ENCODE measurements at places on chromosomes 3 and 15.

DNA sequence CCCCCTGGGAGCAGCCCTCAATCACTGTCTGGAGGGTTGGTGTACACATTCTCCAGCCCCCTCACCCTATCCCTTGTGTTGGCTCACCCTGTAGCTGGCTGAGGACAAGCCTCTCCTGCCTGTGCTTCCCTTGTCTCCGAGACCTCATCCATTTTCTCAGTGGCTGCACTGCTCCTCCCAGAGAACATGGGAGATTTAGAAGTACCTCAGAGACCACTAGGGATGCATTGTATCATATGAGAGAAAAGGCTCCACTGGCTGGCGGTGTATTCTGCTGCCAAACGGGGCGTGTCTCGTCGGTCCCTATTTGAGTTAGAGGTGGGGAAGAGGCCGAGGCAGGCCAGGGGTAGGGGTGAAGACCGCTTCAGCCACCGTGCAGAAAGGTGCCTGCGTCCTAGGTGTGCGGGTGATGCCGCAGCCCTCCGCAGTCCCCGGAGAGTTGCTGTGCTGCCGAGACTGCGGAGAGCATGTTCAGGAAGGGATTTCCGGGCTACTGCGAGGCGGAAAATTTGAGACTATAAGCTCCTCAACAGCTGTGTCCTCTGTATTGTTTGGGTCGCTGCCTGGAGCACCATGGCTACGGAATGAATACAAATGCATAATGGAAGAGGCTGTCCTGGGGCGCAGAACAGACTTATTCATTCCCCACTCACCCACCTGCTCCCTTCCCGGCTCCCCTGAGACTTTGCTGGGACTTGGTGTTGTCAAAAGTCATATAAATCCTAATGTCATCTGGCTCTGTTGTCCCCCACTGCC, 43.8 kb downstream of the SPSB4 start:
- no peak for DNase-seq

- no peak for DNase-seq
Measured at GRCh38 chr15:49309889-49310288, 113.2 kb upstream of the FGF7 start.

- no peak for DNase-seq
Measured at GRCh38 chr3:9552252-9552999, 1.2 kb downstream of the LHFPL4 start.

DNA sequence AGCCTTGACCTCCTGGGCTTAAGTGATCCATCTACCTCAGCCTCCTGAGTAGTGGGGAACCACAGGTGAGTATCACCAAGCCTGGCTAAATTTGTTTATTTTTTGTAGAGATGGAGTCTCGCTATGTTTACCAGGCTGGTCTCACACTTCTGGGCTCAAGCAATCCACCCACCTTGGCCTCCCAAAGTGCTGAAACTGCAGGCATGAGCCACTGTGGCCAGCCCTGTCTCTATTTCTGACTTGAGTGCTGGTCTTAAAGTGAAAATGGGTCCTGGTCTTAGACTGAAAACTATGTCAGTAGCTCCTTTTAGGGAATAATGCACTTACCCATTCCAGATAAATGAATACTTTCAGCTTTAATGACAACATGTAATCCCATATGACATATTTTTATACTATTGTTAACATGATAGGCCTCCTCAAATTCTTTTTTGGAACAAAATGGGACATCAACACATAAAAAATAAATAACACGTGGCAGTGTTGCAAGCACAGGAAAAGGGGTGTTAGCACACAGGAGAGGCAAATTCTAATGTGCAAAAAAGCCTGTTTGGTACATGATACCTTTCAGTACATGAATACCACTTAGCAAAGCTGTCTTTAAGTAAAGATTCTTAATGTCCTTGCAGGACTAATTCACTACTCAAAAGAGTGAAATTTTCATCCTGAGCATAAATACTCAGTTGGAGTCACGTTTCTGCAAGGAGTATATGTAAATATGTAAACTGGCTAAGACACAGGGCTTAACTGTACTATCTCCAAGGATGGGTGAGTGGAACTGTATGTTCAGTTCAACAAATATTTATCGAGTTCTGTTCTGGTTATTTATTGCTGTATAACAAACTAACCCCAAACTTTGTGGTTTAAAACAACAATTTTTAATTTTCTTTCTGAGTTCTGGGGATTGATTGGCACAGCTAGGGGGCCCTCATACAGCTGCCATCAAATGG, 194.7 kb downstream of the NR1D2 start:
- DNase-seq = no peak

GRCh38 chr3:164393171-164393570, 685.1 kb downstream of the SI start:
- no peak for DNase-seq

DNA sequence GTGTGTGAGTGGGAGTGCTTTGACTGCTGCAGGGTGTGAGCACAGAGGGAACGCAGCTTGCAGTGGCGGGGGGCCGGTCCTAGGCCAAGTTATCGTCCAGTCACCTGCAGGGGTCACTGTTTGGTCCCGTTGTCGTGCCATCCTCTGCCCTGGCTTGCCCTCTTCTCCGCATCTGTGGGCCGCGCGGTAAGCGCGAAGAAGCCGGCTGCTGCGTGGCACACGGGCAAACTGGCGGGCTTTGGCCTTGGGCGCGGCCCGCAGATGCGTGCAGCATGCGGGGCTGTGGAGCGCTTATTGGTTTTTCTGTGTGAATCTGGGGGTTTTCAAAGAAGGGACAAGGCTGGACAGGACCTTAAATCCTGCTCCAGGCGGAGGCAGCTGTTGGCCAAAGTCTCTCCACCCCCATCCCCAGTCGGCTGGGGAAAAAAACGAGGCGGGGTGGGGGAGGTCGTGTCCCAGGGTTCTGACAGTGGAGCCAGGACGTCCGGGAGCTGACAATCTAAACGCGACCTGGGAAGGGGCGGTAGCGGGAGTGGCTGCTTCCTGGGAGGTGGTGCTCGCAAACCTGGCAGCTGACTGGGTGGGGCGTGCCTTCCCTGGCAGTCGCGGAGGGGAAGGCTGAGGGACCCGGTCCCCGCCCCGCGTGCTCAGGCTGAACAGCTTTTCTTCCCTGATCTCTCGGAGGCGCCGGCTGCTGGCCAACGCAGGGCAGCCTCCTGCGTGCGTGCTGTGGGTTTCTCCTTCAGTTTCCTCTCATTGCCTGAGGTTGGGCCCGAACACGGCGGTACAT, 39.7 kb upstream of the VEPH1 start:
- DNase-seq = no peak

GRCh38 chr3:100725935-100726513, 16.7 kb downstream of the TFG start:
- DNase-seq = no peak

- no peak for DNase-seq
Measured at GRCh38 chr15:63913336-63913735, 79.6 kb upstream of the HERC1 start.

GRCh38 chr3:72127844-72128243, 342.9 kb upstream of the PROK2 start:
- no peak for DNase-seq

DNA sequence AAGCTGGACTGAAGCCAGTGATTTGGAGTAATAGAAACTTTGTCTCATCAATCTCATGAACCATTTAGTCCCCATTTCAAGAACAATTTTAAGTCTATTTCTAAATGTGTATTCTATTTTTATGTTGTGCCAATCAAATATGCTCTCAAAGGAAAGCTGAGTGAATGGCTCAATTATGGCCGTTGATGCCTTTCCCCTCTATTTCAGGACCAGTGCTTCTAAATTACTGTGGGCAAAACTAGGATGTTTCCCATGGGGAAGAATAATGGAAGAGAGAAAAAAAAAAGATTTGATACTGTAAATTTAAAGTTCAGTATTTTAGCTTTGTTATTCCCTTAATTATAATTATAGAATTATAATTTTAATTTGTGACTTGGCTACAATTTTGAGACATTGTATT, 110.1 kb downstream of the CADM2 start:
- DNase-seq = no peak

DNA sequence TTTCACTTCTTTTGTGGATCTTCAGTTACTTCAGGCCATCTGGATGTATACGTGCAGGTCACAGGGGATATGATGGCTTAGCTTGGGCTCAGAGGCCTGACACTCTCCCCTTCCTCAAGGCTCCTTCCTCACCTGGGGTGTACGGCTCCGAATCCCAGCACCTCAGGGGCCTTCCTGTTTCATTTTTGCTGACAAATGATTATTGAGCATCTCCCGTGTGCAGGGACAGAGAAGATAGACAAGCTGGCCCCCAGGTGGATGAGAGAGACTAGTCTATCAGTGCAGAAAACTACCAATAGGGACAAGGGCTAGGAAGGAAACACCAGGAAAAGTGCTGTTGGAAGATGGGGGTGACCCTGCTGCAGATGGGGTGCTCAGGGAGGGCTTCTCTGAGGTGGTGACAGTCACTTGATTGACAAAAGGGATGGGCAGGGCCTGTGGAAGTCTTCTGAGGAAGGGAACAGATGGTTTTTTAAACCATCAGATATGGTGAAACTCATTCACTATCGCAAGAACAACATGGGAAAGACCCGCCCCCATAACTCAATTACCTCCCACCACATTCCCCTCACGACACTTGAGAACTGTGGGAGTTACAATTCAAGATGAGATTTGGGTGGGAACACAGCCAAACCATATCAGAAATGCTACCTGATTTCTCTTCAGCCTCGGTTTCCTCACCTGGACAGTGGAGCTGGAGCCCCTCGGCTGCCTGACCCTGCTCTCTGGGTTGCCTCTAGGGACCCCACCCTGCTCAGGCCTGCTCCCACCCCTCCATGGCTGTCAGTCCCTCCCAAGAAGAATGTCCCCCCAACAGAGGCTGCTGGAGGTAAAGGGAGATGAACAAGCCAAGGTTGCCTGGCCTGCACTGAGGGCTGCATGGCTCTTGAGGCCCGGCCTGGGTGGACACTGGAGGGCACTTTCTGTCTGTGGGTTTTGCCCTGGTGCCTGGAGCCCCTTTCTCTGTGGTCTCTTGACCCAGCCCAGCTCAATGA, 37.2 kb upstream of the ACAD9 start:
- no peak for DNase-seq
